ENCODE measurements at places on chromosomes 3 and 15.

DNA sequence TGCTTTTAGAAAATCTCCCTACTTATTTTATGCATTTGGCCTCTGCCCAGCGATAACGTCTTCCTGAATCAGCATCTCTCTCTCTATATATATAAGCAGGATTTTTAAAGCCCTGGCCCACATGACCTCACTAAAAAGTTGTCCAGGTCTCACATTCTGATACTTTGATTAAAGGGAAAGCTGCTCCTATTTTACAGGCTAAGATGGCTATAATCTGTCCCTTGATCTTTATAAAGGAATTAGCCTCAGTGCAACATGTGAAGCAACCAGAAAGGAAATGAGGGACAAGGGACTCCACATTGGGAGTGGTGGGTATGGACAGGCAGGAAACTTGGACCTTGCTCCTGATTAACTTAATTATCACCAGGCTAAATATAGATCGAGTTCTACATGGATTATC is 25.6 kb upstream of the MUC13 start:
- DNase-seq = no peak

DNA sequence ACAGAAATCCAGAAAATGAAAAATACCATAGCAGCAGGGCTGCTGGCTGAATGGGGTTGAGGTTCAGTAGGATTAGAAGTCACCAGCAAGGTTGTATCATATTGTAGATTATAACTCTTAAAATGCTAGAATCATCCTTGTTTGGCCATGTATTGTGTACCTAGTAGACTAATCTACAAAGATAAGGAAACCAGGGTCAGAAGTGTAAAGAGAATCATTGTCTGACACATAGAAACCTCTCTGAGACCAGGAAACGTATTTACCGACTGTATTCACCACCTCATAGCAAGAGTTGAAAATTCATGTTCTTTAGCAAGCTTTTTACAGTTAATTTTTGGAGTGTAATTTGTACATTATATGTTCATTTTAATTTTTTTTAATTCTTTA is 168.8 kb downstream of the ECT2 start:
- no peak for DNase-seq

DNA sequence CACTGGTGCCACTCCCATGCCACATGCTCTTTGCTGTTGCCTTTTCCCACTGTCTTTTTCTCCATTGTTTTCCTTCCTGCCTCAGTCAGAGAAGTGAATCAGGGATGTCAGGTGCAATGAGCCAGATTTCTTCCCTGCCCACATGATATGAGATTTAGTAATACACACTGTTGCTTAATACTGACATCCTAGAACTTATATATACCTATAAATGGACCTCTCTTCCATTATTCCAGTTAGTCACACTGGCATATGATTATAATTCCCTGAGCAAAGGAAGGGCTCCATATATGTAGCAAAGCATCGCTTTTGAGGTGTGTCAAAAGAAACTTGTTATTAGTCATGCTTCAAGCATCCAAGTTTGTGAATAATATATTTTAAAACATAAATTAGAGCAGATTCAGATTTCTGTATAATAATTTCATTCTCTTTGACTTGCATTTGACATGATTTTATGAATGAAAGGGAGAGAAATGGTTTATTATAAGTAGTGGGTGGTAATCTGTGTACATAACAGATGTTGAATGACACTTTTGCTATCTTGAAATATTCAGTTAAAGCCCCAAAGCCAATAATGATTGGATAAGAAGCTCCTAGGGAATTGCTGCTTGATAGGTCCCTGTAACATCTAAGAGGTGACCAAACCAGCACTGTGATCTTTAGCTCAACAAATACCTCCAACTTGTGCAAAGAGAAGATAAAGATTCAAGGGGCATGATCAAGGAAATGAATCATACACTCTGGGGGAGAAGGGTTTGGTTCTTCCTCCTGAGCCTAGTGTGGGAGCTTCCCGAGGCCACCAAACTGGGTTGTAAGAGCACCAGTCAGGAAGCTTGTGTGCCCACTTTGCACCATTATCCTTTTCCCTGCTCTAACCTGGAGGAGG is 48.6 kb downstream of the CHST2 start:
- DNase-seq = no peak

DNA sequence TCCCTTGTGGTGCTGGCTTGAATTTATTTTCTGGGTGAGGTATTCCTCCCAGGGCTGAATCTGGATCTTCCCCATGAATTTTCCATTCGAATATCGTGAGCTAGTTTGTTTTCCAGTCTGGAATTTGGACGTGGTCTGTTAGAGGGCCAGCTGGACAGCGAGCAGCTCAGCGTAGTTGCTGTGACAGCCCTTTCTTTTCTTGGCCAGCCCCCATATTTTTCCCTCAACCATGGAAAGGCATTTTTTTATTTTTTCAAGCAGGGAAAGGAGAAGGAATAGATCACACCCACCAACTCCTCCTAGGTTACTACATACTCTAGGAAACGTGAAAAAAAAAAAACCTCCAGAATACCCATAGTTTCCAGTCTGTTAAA is 152.0 kb downstream of the KLHL25 start:
- DNase-seq = no peak

GRCh38 chr15:73704869-73705645 is 20.9 kb downstream of the CD276 start:
- peak; percentile 34 for DNase-seq

DNA sequence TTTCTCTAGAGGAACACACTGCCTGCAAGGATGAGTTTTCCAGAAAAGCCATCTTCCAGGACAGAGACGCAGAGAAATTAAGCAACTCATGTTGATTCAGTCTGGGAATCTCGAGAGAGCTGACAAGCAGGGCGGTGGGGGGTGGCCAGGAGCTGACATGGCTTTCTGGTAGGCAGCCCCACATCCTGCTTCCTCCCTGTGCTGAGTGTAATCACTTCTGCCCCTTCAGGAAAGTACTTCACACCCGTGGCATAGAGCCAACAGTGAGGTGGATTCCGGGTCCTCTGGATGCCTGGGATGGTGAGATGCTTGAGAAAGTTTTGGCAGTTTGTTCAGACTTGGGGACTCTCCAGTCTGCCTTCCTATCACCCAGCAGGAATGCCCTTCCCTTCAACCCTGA is 221.1 kb downstream of the SLCO3A1 start:
- no peak for DNase-seq

GRCh38 chr3:53248161-53248560 is 7.7 kb downstream of the TKT start:
- no peak for DNase-seq

- no peak for DNase-seq
These were observed 78.6 kb downstream of the PTPRG start for GRCh38 chr3:61639991-61640390.

DNA sequence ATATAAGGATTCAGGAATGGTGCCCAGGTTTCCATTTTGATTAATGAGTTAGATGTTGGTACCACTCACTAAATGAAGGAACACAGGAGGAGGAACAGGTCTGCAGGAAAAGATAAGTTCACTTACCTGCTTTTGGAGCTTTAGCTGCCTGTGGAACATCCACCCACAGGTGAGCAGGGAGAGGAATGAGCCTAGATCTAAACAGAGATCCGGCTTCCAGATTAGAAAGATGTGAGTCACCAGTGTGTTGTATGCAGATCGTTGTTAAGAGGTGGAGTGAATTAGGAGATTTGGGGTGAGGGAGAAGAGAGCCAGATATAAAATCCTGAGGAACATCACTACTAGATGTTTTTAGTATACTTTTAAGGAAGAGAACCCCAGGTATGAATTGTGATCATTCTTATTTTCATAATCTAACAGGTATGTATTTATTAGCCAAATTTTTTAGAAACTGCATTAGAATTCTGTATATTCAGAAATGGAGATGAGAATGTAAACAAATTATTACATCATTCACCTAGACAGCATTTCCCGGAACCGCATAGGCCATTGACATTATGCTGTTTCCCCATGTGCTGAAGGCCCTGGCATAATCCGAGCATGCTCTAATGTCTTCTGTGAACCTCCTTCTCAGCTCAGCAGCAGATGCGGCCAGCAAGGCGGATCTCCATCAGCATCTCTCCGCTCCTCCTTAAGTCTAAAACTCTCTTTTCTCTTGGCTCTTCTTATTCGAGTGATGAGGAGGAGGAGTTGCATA is 118.2 kb downstream of the KLHL25 start:
- DNase-seq = no peak

DNA sequence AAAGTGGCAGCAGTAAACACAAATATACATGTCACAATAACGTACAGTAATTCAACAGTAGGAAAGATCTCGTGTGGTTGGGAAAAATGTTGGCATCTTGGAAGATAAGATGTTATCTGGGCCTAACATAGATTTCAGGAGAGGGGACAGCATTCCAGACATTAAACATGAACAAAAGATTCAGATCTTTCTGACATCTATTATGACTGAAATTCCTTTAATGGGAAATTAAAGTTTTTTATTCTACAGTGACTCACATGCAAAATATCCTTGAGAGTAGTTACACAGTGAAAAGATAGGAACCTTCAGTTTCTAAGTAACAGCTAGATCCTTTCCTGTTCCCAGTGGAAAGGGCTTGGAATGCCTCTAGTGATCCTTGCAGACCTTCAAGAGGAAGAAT is 9.2 kb downstream of the NDUFB5 start:
- no peak for DNase-seq

- DNase-seq = no peak
These were observed 105.7 kb downstream of the MBNL1 start for GRCh38 chr3:152374262-152374990.

DNA sequence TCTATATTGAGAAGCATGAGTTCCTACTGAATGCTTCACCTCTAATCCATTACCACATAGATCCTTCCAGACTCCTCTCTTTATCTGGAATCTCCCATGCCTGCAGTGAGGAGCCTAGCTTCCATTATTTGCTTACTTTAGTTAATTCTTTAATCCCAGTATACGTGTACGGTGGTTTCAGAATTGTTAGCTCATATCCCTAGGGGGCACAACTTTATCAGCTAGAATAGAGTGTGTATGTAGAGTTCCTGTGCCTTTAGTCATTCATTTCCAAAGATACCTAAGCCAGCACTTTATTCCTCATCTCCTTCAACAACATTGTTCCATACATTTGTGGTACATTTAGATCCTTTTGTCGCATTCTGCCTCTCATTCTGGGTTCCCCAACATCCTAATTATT is 226.0 kb downstream of the TJP1 start:
- DNase-seq = no peak

- no peak for DNase-seq
These were observed 43.8 kb downstream of the SQOR start for GRCh38 chr15:45678459-45679178.

DNA sequence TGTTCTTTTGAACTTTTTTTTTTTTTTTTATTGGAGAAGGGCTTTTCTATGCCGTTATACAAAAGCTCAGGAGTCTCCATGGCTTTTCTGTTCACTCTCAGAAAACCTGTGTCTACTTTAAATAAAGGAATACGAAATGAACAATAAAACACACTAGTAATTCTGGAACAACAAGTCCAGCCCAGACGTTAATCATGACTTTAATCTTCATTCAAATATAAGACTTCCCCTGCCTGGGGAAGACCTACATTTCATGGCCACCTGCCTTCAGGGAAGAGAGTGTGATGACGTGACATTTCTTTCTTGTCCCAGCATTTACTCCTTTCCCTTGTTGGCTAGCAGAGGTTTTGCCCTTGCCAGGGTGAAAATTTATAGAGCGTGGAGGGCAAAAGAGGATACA is 564.5 kb downstream of the PDCD6IP start:
- no peak for DNase-seq

- no peak for DNase-seq
These were observed 72.9 kb upstream of the GALNT15 start for GRCh38 chr3:16101295-16102186.

GRCh38 chr3:134258761-134259347 is 8.2 kb upstream of the RYK start:
- no peak for DNase-seq

GRCh38 chr3:65836047-65836446 is 202.7 kb downstream of the MAGI1 start:
- DNase-seq = no peak

Measured in NCI-H345 (cell line).